Skin of body (tissue), 3 donors: ENCODE measurements at places on chromosomes 1 and 21. TPM values are rescaled to one million over a fixed set of nuclear protein-coding genes. Genes with fewer than 3 reads are reported as not detected.

ZFP69 gene
- 3.0 TPM for total RNA-seq

DNA sequence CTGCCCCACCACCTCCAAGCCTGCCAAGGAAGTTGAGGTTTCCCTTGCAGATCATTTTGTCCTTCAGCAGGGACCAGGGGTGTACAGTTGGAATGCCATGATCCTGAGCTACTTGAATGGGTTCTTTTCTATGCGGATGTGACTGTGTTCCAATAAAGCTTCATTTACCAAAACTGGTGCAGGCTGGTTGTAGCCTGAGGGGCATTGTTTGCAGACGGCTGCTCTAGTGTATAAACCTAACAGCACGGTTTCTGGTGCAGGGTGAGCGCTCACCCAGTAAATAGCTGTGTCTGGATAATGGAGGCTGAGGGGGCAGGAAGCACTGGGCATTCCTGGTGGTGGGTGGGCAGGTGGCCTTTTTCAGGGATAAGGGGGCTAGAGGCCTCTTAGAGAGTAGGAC is 72.7 kb upstream of the ACTL8 start:
- DNase-seq = no peak

DNA sequence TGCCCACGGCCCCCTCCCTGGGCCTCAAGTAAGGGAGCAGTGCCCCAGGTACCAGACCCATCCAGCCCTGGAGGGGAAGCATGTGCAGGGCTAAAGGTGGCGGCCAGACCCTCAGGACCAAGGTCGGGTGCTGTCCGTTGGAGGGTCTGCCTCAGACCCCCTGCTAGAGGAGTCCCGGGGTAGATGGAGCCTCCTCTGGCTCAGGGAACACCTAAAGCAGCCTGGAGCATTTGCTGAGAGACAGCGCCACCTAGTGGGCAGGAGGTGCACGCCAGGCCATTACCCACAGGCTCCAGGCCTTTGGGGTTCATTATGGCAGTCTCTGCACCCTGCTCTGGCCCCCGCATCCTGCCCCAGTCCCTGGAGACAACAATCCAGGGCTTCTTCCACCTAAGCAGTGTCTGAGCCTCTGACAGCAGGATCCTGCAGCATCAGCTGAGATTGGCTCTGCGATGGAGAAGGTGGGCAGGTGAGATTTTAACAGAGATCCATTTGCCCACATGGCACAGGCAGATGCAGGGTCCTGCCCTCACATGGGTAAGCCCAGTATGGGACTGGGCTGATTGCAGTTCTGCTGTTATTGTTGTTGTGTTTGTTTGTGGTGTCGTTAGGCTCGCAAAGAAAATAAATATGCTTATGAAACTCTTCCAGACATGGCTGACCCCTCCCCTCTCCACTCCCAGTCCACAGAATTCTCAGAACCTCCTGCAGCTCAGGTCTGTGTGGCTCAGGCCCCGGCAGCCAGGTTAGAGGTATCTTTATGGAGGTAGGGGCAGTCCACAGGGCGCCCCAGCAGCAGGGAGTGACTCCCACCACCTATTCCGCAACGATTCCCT is 42.4 kb downstream of the CTNNBIP1 start:
- DNase-seq = peak; percentile 53

GRCh38 chr1:163664671-163665335 is 343.0 kb downstream of the NUF2 start:
- no peak for DNase-seq

GRCh38 chr1:199067483-199067882 is 428.6 kb downstream of the PTPRC start:
- DNase-seq = no peak

DNA sequence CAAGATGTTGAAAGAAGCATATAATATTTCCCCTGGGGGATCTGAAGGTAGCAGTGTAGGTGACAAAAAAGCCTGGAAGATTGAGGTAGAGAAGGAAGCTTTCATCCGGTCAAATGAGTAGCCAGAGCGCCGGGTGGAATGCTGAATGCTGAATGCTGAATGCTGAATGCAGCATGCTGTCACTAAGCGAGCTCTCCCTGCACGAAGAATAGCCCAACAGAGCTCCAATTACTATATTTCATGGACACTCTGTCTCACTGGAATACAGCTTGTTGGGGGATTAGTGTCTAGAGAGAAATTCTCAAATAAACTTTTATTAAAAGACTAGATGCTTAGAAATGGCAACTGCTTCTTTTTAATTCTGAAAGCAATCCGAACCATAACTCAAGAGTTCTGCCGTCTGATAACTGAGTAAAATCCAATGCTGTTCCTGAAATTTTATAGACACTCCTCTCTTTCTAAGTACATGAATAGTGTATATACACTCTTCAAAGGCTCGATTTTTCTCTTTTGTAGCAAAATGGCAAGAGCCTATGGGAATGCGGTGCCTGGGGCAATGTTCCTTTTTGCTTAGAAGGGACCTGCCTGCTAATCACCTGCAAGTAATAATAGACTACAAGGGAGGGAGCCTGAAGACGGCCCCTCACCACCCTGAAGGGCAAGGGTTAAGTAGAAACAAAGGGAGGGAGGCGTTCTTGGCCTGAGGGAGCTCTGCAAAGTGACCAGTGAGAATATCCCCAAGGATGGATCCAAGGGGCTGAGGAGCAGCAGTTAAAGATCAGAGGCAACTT is 203.7 kb upstream of the ESRRG start:
- no peak for DNase-seq

DNA sequence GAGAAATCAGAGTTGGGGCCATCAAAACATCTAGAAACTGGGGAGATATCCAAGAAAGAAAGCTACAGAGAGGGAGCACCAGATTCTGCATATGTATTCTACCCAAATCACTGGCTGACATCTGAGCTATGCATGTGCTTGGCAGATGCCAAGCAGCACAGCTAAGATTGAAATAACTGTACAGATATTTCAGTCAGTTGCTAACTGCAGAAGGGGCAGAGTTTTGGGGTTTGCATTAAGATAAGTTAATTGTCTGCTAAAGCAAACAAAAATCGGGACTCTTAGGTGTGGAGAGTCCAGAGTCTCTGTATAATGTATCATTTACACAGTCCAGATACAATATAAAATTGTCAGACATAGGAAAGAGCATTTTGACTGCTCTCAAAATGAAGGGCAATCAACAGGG is 437.1 kb downstream of the PTBP2 start:
- peak; percentile 10 for DNase-seq
